ENCODE measurements at places on chromosomes 7 and 10.

- no peak for DNase-seq
Measured at GRCh38 chr10:3169271-3169670, 3.3 kb downstream of the PITRM1 start.

- no peak for DNase-seq
Measured at GRCh38 chr10:127406018-127406550, 143.0 kb upstream of the NPS start.

GRCh38 chr7:78260826-78261225, 462.3 kb downstream of the PHTF2 start:
- DNase-seq = no peak

DNA sequence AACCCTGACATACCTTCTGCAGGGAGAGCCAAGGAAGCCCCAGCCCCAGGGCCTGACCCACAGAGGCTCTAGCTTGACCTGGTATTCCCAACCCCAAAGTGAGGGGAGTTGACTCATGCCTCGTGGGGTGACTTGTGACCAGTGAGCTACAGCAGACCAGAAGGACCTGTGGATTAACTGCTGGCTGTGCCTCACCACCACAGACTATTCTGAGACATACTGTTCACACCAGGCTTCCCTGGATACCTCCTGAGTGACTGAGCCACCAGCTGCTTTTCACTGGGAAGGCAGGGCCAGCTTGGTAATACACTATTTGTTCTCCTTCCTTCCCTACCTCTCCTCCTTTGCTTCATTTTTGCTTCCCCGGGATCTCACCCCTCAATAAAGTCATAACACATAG, 7.3 kb downstream of the PLXNA4 start:
- no peak for DNase-seq

GRCh38 chr10:88115968-88116367, 252.5 kb downstream of the PTEN start:
- DNase-seq = no peak

- peak; percentile 61 for DNase-seq
Measured at GRCh38 chr7:101169838-101170551, 4.6 kb upstream of the VGF start.

DNA sequence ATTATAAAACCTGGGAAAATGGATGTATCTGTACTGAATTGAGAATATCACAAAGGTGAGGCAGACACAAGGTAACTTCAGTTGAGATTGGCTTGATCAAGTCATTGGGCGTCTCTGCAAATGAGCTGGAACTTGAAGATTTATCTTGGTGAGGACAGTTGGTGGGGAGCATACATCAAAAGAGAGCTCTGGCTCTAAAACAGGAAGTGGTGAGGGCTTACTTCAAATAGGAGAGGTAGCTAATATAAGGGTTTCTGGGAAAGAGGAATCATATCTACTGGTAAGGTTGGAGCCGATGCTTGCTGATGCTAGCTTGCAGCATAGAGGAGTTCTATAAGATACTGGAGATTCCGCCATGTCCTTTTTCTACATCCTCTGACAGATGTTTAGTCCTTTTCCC, 39.9 kb upstream of the FGL2 start:
- DNase-seq = peak; percentile 4

DNA sequence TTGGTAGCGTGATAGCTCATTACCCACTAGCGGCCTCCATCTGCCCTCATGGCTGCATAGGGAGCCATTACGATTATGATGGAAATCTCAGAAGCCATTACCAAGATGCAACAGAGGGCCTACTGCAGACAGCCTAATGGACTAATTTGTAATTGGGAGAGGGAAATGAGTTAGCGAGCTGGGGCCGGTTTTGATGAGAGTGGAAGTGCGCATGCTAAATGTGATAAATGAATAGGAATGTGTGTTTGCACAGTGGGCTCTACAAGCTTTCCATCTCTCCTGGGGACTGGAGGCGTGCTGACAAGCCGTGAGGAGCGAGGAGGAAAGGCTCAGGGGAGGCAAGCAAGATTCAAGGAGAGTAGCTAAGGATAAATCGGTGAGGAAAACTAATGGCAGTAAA, 644.5 kb upstream of the GALNT17 start:
- DNase-seq = no peak

- DNase-seq = peak; percentile 88
Measured at GRCh38 chr7:74587435-74588126, 69.9 kb upstream of the GTF2I start.

- no peak for DNase-seq
Measured at GRCh38 chr7:28858206-28858605, 99.9 kb downstream of the TRIL start.

DNA sequence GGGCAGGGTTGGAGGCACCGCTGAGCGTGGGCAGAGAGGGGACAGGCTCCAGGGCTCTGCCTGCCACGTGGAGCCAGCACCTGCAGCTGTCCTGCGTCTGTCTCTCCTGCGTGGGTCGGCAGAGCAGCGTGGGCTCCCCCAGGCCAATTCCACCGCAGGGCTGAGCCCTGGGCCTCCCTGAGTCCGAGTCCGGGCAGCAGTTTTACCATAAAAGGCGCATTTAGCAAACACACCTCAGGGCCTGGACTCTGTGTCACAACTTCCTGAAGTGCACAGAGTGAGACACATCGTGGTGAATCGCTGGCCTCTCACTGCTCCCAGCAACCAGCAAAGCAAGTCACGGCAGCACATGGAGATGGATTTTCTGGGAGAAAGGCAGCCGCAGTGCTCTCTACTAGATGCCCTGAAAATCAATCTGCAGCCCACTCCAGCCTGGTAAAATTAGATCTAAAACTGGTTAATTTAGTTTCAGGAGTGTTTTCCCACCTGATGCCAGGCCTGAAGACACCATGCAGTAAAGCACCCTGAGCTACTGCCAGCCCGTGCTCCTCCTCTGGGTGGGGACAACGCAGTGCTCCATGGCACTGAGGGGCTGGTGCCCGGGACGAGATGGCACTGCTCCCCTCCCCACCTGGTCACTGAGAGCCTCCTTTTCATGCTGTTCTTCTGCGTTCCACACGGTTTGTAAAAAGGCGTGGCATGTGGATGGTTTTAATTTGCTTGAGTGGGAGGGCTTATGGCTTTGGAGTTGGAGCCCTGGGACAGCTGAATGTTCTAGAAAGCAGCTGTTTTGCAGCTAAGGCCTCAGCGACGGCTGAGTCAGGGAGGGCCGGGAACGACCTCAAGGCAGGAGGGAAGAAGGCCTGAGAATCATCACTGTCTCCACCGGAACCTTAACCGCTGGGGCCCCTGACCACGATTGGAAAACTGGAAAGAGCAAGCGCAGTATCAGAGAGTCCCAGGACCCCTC, 336.9 kb downstream of the ADARB2 start:
- no peak for DNase-seq

GRCh38 chr10:123391275-123392028, 237.2 kb downstream of the BUB3 start:
- no peak for DNase-seq

DNA sequence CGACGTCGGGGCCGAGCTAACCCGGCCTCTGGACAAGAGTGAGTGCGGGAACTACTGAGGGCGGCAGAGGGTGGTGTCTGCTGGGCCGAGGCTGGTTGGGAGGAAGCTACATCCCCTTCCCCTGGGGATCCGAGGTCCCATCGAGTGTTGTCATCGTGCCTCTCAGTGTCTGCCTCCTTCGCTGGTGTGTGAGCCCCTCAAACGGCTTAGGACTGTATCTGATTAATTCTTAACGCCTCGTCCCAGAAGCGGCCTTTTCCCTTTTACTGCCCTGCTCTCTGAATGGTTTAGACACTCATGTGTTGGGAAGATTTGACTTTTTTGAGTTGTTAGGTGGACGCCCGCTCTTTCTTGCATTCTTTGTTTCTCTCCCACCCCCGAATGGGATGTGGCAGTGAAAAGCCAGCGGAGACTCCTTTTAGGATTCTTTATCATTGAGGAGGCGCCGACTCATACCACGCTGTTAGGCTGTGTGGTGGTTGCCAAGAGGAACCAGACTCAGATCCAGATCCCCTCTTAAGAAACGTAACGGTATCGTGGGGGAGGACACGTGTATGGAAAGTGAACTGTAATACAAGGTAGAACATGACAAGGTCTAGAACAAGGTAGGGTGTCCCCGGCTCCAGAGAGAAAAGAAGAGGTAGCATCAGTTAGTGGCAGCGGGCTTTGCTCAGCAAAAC, 631 bp downstream of the SUPV3L1 start:
- peak; percentile 34 for DNase-seq

DNA sequence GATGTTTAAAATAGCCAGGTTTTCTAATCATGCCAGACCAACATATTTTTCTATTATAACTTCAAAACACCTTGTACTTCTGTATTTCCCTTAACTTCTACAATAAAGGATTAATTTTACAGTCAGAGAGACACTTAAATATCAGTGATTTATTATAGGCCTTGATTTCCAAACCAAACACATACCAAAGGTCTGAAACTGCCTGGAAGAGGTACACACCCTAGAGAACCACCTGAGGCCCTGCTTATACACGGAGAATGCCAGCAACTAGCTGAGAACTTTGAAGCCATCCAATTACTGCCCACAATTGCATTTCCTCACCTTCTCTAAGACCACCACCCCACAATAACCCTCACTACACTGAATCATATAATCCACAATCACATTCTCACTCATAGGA, 4.9 kb downstream of the CCDC6 start:
- no peak for DNase-seq

DNA sequence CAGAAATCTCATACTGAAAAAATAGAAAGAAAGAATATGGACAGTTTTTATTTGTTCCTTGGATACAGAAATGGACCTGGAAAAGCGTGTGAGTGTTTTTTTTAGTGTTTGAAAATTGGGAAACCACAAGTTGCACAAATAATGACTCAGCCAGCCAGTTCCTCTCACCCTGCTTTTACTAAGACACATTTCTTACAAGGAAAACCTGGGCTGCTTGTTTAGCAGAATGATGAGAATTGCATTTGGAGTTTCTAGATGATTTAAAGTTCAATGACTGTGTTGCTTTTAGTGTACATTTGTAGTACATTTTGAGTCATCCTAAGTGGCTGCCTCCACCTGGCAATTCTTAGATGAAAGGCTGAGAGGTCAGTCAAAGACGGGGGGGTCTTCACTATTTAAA, 218.7 kb downstream of the ABCA13 start:
- peak; percentile 5 for DNase-seq

GRCh38 chr7:23654508-23654907, 25.5 kb upstream of the FAM221A start:
- DNase-seq = peak; percentile 60

DNA sequence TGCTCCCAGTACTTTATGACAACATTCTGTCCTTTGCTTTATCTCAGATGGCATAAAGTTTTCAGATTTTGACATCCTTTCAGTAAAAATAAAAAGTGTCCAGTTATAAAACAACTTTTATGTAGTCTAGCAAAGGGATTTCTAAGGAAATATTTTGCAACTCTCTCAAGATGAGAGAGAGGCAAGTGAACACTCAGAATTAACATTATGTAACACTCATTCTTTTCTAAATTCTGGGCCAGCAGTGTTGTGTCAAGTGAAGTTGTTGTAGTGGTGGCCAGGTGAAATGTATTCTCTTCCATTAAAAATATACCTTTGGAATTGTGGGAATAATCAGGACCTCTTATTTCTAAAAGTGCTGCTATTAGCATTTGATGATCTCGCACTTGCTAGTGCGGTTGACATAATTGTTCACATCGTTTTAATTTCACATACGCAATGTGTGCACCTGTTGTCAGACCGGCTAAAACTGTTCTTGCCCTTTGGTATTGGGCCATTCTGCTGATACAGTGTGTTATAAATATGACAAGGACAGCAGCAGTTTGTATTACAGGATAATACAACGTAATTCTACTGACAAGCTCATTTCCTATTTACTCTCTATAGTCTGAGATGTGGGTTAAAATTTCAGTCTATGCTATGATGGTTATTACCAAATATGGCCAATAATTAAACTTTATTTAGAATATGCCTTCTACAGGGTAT, 23.8 kb downstream of the CPED1 start:
- no peak for DNase-seq

- no peak for DNase-seq
Measured at GRCh38 chr10:81866753-81867152, 8.2 kb upstream of the NRG3 start.

DNA sequence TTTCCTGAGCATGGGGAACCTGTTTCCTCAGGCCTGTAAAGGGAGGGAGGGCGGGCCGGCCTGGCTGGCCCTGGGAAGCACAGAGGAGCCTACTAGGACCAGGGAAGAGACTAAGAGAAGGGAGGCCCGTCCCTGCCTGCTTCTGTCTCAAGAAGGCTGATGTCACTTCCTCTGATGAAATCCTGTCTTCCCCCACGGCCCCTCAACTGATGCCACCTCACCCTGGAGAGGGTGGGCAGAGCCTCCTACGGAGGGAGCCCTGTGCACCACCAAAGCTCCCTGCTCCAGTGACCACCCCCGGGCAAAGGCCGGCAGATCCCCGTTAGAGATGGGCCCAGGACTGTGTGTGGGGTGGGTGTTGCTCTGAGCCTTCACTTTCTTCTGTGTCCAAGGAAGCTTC, 1.0 kb upstream of the PILRA start:
- no peak for DNase-seq

- no peak for DNase-seq
Measured at GRCh38 chr7:70761711-70762328, 370.1 kb upstream of the GALNT17 start.

GRCh38 chr7:156865493-156865892, 27.5 kb downstream of the LMBR1 start:
- no peak for DNase-seq

GRCh38 chr7:155258226-155258560, 39.5 kb upstream of the INSIG1 start:
- no peak for DNase-seq
